ENCODE measurements at places on chromosomes 3 and 15.

GRCh38 chr3:124177071-124177470 lies 185.1 kb upstream of the ROPN1 start:
- DNase-seq, result no peak

- no peak for DNase-seq
These were observed 224.3 kb downstream of the CDIN1 start for GRCh38 chr15:36803773-36804172.

DNA sequence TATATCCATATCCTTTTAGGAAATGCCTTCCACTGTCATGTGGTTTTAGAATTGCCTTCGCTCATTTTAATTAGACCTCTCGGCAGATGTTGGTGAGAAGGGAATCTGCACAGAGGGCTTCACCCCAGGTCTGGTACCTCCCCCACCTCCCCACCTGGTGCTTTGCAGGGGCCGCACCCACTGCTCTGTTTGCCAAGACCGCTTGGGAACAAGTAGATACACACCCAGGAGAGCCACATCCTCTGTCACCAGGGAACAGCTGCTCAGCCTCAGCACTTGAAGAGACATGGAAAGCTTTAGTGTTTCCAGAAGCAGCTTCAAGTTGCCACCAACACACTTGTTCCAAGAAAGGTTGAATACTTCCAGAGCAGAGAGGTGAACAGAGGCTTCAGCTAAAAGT lies 21.8 kb downstream of the LRRC31 start:
- DNase-seq, result no peak

- no peak for DNase-seq
These were observed 15.8 kb downstream of the APBA2 start for GRCh38 chr15:28901587-28901980.

DNA sequence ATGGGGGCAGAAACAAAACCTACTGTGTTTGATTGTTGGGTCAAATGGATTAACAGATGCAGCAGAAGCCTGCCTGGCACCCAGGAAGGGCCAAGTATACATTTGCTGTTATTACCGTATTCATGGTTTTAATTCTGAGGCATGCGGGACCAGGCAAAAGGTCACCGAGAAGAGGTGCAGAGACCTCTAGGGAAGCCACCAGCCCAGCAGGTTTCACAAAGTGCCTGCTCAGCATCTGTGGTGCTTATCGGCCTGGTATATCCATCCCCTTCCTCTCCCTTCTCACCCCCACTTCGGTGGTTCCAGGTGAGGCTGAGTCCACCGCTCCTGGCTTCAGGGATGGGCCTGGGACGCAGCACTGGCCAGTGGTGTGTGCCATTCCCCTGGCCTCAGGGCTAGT lies 13.1 kb downstream of the TPRA1 start:
- no peak for DNase-seq

DNA sequence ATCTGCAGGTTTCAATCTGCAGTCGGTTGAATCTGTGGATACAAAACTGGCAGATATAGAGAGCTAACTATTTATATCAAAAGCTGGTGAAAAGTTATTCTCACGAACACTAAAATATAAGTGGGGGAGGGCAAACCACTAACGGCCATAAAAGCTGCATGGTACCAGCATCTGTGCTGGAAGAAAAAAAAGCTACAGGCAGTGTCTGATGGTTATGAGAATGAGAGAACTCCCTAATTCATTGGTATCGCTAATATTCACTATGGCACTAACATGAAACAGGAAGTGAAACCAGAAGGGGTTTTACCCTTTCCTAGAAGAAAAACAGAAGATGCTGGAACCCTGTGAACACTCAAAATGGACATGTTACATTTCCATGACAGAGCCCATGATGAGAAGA lies 15.9 kb downstream of the CEP70 start:
- no peak for DNase-seq

DNA sequence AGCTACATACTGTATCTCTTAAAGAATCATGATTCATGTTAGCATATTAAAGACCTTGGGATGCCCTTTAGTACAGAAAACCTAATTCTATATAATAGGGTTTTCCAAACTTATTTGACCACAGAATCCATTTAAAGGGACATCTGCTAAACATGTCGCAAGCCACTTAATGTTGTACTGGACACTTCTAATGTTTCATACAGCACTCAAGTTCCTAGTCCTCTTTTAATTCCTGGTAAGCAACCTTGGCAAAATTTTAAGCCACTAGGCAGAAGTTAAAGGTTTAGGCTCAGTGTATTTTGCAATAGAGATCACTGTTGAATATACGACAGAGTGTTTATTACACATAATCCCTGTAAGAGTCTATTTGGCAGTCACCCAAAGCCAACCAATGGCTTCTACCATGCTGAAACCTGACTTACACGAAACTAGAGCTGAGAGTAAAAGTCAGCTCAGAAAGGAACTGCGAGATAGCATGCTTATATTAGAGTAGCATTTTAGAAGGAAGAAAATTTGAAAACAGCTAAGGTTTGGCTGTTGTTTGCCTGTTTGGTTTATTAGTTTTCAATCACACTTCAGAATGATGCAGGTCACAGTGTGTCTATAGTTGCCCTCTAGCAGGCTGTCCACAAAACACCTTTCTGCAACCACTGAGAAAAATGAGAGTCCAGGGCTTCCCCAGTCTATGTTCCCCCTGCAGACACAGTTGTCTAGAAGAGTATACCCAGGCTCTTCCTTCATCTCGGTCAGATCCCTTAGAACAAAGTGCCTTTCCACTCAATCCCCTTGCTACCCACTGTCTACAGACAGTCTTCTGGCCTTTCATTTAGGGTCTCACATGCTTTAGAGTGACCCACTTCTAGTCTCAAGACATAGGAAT lies 104.4 kb downstream of the FMN1 start:
- no peak for DNase-seq

DNA sequence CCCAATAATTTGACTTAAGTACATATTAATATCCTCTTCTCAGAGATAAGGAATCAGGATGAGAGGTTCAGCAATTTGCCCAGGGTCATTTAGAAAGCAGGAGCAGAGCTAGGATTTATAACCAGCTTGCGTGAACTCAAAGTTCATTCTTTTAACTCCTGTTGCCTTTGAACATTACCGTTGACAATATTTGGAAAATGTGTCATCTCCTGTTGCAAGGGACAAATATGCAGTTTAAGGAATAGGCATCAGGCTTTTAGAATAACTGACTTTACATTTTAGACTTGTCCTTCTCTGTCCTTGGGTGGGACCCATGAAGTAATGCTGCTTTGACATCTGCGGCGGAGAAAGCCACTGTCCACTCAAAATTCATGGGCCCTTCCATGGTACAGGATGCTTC lies 252.2 kb upstream of the RGMA start:
- no peak for DNase-seq

- DNase-seq, result no peak
These were observed 39.4 kb upstream of the KY start for GRCh38 chr3:134690226-134690625.

GRCh38 chr3:43707998-43708397 lies 17.3 kb downstream of the ABHD5 start:
- DNase-seq, result no peak

- no peak for DNase-seq
These were observed 17.8 kb upstream of the NR2E3 start for GRCh38 chr15:71792521-71792920.

DNA sequence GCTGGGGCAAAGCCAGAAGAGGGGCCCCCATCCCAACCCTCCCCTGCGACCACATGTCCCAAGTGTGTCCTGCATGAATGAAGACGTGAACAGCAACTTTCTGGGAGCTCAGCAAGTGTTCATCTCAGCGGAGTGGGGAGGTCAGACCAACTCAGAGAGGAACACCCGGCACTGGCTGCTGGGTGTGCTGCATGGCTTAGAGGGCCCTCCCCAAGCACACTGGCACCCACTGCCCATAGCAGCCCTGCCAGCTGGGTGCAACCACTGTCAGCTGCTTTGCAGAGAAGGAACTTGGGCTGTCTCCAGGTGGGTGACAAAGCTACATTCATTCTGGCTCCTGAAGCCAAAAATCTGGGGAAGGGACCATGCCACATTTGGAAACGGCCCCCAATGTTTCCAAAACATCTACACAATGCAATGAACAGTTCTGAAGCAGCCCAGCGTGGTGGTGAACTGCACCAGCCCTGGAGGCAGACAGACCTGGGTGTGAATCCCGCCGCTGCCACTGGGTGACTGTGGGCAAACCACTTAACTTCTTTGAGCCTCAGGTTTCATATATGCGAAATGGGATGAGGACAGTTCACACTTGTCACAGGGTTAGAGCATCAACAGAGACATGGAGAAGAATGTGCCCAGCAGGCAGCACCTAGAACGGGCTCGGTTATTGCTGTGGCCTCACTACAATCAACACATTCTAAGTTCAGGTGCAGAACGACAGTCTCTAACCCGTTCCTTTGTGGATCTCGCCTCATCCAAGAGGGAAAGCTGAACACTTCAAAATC lies 145.4 kb downstream of the NUP210 start:
- no peak for DNase-seq

DNA sequence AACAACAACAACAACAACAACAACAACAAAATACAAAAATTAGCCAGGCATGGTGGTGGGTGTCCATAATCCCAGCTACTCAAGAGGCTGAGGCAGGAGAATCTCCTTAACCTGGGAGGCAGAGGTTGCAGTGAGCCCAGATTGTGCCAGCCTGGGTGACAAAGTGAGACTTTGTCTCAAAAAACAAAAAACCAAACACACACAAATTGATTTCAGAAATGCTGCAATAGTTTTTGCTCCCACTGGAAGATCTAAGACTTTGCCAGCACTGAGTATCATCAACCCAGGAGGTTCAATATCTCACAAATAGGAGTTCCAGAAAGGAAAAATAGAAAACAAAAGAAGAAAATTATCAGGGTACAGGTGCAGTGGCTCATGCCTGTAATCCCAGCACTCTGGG lies 16.2 kb upstream of the CCR8 start:
- no peak for DNase-seq

DNA sequence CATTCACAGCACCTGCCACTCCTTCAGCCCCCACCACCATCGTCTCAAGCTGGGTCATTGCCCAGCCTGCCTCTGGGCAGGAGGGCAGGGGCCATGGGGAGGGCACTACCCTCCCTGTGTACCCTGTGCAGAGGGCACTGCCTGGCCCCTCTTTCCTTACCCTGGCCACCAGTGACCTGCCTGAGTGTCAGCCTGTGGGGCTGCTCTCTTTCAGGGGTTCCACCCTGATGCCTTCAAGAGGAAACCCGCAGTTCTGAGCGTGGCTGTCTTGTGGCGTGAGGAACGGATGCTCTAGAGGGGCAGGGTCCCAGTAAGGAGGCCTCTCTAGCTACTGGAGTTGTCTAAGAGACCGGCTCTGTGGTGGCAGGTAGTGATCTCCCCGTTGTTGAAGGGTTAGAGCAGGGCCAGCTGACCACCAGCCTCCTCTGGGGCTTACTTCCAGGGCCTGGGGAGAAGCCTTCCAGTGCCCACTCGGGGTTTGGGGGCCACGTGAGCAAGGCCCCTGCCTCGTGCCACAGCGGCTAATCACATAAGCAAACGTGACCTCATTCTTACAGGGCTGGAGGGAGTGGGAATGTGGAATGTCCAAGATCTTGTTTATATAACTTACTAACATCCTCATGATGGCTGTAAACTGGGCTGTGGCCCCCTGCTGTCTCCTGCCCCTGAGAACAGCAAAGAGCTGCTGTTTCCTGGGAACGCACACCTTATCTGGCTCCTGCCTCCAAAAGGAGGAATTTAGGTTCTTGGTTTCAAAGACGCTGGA lies 31.4 kb upstream of the SEC13 start:
- no peak for DNase-seq

- DNase-seq, result no peak
These were observed 1.8 kb downstream of the BCL6 start for GRCh38 chr3:187743195-187744141.

Measured in activated CD8-positive, alpha-beta memory T cell treated with anti-CD3 and anti-CD28 coated beads for 48 hours (primary cell).